ENCODE measurements at places on chromosomes 2 and 18.

DNA sequence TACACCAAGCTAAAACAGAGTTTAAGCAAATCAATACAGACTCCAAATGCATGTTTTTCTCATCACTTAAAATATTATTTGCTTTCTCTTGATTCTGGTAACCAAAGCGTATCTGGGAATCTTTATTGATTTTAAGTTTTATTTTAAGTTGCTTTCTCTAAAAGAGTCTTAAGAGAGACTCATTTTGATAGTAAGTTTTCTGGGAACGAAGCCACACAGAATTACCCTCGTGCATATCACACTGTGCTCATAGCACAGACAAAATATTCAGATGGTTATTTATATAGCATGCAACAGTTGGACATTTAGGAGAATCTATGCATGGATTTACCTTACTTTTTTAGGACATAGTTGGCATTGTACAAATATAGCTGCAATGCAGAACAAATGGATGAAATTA is 597.5 kb upstream of the NRXN1 start:
- no peak for DNase-seq

GRCh38 chr2:205902041-205902899 is 183.7 kb downstream of the INO80D start:
- DNase-seq, result no peak

DNA sequence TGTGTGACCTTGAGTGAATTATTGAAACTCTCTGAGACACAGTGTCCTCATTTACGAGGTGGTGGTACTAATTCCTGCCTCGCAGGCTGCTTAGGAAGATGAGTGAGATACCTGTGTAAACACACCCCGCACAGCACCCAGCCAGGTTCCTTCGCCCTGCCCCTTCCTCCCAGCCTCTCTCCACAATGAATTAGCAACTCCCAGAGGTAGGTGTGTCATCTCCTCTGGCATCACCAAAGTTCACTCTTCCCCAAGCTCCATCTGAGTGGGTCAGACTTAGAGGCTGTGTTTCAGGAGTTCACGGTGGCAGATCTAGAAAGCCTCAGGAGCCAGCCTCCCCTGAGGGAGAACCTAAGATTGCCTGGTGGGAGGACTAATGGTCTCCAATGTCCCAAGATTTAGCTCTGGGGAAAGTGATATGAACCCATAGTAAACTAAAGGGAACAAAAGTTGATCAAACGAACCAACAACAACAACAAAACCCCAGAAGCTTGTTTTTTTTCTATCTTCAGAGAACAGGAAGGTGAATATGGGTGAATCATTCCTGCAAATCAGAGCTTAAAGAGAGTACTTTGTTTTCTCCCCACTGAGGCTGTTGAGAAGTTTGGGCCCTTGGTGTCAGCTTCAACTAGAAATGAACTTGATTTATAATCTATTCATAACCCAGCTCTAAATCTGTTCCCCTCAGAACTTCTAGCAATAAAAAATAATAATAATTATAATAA is 44.4 kb upstream of the NRP2 start:
- no peak for DNase-seq

GRCh38 chr2:197993363-197993762 is 189.0 kb downstream of the PLCL1 start:
- no peak for DNase-seq

DNA sequence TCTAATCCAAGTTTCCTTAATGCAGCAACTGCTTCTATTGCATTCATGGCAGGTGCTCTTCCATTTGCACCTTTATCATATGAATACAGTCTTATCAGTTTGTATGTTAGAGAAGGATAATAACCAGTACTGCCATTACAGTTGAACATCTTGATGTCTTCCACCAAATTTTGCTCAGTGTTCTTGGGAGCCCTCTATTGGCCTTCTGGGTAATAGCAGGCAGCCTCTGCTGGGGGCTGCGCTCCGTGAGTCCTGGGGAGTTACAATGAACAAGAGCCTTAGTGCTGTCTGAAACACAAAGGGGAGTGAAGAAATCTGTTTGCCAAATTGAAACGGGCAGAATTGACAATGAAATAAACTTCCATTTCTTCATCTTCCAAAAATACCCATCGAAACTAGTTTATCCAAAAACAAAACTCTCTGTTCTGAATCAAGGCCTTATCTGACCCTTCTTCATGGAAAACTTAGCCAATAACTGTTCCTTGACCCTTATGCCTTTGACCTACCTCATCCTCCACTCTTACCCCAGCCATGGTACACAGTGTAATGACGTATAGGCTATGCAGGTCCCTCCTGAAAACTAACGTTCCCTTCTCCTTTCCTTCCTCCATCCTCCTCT is 79.9 kb downstream of the ALK start:
- no peak for DNase-seq

GRCh38 chr2:74628538-74629105 is 19.5 kb downstream of the M1AP start:
- no peak for DNase-seq

GRCh38 chr18:30376515-30376914 is 666.0 kb downstream of the DSC3 start:
- DNase-seq, result no peak

GRCh38 chr2:190812506-190813294 is 67.9 kb upstream of the GLS start:
- DNase-seq, result no peak

GRCh38 chr2:97764559-97765263 is 51.3 kb downstream of the ZAP70 start:
- DNase-seq, result no peak

DNA sequence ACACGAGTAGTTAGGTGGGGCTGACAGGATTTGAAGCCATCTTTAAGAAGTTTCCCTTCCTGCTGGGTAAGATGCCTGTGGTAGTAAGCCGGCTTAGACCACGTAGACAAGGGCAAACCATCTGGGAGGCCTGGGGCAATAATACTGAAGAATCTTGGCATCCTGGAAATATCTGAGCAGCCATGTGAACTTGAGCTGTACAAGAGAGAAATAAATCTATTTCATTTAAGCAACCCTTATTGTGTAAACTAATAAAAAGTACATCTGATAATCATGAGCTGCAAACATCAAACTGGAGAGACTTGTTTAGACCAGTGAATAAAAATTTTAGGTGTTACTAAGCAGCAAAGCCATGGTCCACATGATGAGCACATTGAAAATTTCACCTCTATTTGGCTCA is 11.4 kb upstream of the CETN1 start:
- no peak for DNase-seq

GRCh38 chr18:25518716-25519053 is 166.7 kb upstream of the ZNF521 start:
- no peak for DNase-seq

Measured in CD4-positive, alpha-beta memory T cell (primary cell).